ENCODE measurements at places on chromosomes 2 and 18.

GRCh38 chr18:45713239-45713638 is 10.7 kb upstream of the SLC14A1 start:
- ATAC-seq: no peak

DNA sequence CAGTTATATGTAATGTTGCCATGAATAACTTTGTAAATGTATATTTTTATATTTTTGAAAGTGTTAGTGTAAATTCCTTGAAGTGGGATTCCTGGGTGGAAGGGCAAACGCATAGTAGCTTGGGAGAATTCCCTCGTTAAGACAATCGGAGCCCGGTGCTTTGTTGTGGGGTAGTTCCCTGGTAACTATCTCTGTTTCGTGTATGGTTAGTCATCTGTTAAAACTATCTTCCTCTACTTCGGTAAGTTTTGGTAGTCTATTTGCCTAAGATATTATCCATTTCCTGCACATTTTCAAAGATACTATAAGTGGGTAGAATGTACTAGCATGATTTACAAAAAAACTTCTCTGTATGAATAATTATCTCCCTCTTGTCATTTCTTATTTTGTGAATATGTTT is 113.8 kb upstream of the NRXN1 start:
- no peak for ATAC-seq

DNA sequence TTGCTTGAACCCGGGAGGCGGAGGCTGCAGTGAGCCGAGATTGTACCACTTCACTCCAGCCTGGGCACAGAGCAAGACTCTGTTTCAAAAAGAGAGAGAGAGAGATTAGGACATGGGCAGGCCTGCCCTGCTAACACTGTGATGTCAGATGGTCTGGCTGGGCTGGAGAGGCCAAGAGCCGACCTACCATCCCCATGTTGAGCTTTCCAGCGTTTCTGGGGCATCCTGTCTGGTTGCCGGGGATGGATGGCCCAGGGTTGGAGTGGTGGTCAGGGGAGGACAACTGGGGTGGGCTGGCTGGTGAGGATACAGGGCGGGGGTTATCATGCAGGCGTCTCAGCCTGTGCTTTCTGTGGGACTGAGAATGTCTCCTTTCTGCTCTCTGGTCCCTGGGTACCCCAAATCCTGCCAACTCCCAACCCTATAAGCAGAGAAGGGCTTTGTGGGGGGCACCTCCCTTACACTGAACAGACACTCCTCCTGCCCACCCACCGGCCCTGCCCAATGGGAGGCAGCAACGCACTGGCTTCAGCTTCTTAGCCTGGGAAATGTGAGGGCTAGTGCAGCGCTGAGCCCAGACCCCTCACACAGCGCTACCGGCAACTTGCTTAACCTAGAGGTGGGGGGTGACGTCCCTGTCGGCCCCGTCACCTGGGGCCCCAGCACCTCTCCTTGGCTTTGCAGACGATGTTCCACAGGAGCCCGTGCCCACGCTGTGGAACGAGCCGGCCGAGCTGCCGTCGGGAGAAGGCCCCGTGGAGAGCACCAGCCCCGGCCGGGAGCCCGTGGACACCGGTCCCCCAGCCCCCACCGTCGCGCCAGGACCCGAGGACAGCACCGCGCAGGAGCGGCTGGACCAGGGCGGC is 5.4 kb downstream of the SNORC start:
- ATAC-seq: no peak

DNA sequence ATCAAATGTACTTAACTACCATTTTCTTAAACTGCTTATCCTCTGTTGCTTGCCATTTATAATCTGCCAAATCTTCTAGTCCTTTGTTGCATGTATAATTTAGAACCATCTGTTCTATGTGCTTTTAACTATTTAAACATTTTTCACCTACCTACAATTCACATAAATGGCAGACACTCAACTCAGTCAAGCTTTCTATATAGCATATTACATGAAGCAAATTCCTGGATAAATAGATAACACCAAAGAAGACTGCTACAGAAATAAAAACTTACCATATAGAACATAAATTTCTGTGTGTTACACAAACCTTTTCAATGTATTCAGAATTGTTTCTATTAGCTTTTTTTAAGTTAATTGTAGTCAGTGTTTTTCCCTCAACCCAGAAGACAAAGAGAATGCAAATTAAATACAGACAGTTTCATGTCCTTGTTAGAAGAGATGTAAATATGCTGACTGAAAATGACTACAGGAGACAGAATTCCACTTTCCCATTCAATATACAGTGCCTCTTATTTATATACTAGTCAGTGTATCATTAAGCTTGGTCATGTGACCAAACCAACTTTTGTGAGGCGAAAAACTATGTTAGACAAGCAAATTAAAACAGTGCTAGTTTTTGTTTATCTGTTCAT is 2.6 kb downstream of the BAZ2B start:
- ATAC-seq: no peak

- no peak for ATAC-seq
Measured at GRCh38 chr18:60196836-60197606, 175.6 kb downstream of the MC4R start.

GRCh38 chr2:136137982-136138381 is 20.0 kb upstream of the CXCR4 start:
- ATAC-seq: no peak

DNA sequence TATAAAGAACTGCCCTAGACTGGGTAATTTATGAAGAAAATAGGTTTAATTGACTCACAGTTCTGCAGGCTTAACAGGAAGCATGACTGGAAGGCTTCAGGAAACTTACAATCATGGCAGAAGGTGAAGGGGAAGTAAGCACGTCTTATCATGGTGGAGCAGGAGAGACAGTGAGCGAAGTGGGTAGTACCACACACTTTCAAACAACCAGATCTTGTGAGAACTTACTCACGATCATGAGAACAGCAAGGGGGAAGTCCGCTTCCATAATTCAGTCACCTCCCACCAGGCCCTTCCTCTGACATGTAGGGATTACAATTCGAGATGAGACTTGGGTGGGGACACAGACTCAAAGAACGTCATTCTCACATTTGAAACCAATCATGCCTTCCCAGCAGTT is 260.1 kb upstream of the FAM98A start:
- ATAC-seq: peak; percentile 49

DNA sequence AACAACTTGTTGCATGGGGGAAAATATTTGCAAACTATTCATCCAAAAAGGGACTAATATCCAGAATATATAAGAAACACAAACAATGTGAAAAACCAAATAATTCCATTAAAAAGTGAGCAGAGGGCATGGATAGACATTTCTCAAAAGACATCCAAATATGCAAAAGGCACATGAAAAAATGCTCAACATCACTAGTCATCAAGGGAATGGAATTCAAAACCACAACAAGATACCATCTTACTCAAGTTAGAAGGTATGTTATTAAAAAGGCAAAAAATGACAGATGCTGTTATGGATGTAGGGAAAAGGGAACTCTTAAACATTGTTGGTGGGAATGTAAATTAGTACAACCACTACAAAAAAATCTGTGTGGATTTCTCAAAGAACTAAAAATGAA is 396.5 kb downstream of the CCDC85A start:
- no peak for ATAC-seq

DNA sequence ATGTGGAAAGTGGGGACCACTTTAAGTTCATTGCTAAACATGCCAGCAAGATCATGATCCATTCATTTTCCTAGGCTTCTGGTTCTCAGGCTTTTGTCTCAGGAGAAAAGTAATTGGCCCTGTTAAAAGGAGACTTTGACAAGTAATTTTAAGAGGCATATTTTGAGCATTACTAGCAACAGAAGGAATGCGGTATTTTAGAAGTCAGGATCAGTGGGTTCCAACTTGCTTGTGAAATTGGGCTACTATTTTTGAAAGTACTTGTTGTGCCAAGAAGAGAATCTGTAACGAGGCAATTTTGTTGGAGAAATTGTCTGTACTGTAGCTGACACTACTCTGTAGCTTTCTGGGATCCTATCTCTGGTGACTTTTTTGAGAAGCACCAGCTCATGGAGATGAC is 59.4 kb downstream of the CERS6 start:
- ATAC-seq: no peak

DNA sequence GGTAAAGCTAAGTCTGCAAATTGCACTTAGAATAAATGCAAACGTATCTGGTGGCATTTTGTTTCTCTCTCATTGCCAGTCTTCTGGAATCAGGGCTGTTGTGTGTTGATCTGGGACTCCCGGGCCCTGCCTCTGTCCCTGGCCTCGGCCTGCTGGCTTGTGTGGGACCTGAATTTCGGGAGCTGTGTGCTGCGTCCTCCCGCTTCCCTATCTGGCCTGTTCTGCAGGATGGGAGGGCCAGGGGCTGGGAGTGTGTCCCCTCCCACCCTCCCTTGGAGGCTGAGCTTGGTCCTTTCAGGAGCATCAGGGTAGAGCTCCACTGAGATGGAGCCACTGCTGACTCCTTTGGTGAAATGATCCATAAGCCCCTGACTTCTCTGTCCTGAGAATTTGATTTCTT is 118.5 kb downstream of the ACKR3 start:
- ATAC-seq: no peak

DNA sequence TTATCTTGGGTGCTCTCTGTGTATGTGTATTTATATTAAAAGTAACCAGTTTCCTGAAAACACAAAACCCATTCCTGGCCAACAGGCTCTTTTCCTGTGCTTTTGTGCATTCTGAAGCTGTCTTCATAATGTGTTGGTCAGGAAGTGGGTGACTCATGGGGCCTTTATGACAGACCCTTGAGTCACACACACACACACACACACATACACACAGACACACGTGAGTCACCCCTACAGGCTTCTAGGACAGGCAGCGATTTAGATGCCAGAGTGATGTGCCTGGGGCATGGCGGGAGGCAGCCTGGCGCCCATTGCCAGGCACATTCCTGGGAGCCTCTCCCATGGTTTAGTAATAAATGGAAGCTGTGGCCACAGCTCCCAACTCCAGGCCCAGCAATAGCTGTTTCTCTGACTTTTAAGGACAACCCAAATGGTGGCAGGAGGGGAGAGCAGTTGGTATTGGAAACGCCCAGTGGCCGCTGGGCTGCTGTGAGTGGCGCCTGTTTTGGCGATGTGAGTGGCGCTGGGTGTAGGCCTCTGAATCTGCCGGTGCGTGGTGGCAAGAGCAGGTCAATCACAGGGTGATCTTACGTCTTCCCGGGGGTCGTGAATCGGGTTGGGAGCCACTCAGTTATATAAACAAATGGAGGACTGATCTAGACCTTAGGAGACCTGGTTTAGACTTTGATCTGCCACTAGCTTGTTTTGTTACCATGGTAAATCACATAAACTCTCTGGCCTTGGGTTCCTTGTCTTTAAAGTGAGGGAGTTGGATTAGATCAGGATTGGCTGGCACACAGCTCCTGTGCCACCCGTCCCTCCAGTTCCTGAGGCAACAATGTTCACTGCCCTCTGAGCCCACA is 150.7 kb upstream of the DLX2 start:
- peak; percentile 99 for ATAC-seq

- no peak for ATAC-seq
Measured at GRCh38 chr2:18722101-18722500, 132.7 kb upstream of the NT5C1B start.

DNA sequence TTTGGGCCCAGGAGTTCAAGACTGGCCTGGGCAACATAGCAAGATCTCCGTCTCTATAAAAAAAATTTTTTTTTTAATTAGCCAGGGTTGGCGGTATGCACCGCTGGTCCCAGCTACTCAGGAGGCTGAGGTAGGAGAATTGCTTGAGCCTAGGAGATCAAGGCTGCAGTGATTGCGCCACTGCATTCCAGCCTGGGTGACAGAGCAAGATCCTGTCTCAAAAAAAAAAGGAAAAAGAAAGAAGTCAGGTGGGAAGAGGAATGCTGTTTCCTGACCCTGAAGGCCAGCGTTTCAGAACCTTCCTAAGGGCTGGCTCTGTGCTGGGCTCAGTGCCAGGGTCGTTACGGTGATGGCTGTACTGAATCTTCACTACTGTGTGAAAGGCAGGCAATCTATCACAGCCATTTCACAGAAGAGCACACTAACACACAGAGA is 35.0 kb upstream of the AGAP1 start:
- ATAC-seq: no peak

Measured in activated T-helper 17 cell treated with anti-CD3 and anti-CD28 coated beads, Interleukin-2, amount 50 U/mL, for 72 hours (primary cell).